Uterus (tissue), 4 donors: ENCODE measurements at places on chromosomes 11 and 22. TPM values are rescaled to one million over a fixed set of nuclear protein-coding genes. Genes with fewer than 3 reads are reported as not detected.

- H3K27me3 ChIP-seq, result no peaks in the 10 kb centered on the region
- no peak overlapping the region for H3K4me3 ChIP-seq
- DNase-seq, result no peak
- no peaks in the 10 kb centered on the region for H3K36me3 ChIP-seq
- peaks cover 8% of the 10 kb centered on the region for H3K4me1 ChIP-seq
These were observed 34.1 kb downstream of the YPEL1 start for GRCh38 chr22:21701384-21701971.

- no peaks in the 10 kb centered on the region for H3K4me1 ChIP-seq
- no peaks in the 10 kb centered on the region for H3K36me3 ChIP-seq
- no peaks in the 10 kb centered on the region for H3K27me3 ChIP-seq
- H3K4me3 ChIP-seq, result no peak overlapping the region
- DNase-seq, result no peak
These were observed 53.3 kb upstream of the ADA2 start for GRCh38 chr22:17272511-17272991.

DNA sequence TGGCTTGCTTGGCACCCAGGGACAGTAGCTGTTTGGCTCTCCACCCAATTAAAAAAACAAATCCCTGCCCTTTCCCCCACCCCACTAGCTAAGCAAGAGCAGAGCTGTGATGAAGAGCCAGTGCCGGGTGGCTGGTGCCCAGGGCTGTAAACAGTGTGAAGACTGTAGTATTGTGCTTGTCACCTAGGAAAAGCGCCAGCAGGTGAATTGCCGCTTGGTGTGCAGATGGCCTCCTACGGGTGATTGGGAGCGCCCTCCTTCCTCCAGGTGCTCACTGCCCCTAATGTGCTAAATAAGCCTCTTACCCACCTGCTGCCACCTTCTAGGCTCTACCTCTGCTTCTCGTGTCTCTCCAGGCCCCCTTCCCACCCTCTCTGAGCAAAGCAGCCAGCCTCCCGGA is 18.4 kb upstream of the RAPSN start:
- H3K36me3 ChIP-seq, result no peaks in the 10 kb centered on the region
- no peaks in the 10 kb centered on the region for H3K4me1 ChIP-seq
- no peaks in the 10 kb centered on the region for H3K27me3 ChIP-seq

DNA sequence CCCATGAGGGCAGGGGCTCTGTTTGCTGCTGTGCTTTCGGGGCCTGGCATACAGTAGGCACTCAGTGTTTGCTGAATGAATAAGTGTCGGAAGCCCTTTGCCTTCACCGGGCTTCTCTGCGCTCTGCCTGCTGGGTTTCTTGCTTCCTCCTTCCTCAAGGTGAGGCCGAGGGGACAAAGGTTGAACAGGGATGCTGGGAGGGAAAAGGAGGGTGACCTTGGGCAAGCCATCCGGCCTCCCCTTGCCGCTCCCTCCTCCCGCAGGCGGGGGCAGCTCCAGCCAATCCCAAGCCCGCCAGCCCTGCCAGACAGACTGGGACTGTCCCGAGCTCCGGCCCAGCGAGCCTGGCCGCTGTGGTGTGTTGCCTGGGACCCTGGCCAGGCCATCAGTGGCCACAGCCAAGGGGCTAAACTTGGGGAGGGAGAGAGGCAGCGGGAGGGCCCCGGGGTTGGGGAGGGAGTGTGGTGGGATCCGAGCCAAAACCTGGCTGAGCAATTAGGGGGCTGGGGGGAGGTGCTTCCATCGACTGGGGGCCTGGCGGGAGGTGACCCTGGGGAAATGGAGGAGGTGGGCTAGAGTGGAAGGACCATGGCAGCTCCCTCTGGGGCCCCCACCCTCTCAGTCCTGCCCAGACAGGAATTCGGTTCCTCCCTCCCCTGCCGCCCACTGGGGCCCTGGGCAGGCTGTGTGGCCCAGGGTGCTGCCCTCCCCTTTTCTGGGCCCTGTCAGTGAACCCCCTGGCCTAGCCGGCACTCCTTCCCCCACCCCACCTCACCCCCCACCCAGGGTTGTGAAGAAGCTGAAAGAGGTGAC is 3.4 kb upstream of the RCOR2 start:
- H3K27me3 ChIP-seq, result no peaks in the 10 kb centered on the region
- H3K36me3 ChIP-seq, result no peaks in the 10 kb centered on the region
- no peak for DNase-seq
- peak overlapping the region; percentile 85 for H3K27ac ChIP-seq
- H3K4me1 ChIP-seq, result no peaks in the 10 kb centered on the region

KRTAP5-8 gene
- total RNA-seq, result not detected

OR8D4 gene
- total RNA-seq, result not detected

MEI1 gene
- 1.9 TPM for total RNA-seq

MRGPRX3 gene
- total RNA-seq, result not detected

DNA sequence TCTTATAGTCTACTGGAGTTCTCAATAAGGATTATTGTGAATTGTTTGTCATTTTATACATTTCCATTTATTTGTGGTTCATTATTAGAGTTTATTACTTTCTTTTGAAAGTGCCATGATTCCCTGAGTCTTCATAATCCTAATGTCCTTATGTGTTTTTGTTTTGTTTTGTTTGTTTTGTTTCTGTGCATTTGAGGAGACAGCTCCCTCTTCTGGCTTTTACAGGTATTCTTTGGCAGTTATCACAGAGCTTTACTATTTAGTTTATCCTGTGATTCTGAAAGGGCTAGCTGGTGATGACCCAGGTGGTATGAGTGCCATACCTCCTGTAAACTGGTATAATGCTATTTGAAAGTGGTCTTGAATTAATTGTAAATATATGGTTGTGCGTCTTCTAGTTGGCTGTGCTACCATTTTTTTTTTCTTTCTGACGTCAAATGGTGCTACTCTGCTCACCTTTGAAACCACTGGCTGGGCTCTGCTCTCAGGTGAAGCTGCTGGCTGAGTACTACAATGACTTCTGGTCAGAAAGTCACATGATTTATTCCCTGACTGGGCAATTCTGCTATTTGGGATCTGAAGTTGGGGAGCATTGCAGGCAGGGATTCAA is 751.2 kb downstream of the JRKL start:
- no peaks in the 10 kb centered on the region for H3K27me3 ChIP-seq
- H3K4me1 ChIP-seq, result no peaks in the 10 kb centered on the region
- H3K36me3 ChIP-seq, result no peaks in the 10 kb centered on the region
- H3K27ac ChIP-seq, result no peak overlapping the region

DNA sequence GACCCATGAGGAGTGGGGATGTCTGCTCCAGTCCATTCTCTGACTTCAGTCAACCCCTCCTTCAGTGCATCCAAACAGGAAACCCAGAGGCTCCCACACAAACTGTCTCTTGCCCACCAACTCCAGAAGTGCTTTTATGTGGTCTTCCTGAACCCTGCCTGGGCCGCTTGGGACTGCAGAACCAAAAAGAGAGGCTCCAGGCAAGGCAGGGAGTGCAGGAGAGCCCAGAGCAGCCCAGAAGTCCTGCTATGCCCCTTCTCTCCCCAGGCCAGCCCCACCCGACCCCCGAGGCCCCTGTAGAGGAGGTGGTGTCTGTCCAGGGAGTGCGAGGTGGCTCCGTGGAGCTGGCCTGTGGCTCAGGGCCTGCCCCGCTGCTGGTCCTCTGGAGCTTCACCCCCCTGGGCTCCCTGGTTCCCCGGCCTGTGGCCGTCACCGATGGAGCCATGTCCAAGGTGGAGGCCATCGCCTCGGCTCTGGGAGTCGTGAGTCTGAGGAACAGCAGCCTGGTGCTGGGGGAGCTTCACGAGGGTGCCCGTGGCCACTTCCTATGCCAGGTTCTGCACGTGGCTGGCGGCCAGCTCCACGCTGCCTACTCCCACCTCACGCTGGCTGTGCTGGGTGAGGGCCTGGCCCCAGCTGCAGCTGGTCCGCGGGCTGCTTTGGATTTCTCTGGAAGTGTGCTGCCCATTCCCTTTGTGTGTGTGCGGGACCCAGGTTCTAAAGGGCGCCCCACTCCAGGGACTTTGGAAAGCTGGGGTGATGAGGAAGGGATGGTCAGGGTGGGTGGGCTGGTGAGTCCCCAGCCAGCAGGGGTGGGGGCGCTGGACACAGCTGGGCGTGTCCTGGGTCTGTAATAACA is 1.8 kb downstream of the VSIG10L2 start:
- no peak overlapping the region for H3K4me3 ChIP-seq
- H3K4me1 ChIP-seq, result peaks cover 17% of the 10 kb centered on the region
- no peaks in the 10 kb centered on the region for H3K36me3 ChIP-seq
- no peak overlapping the region for H3K27ac ChIP-seq
- no peaks in the 10 kb centered on the region for H3K27me3 ChIP-seq

GRCh38 chr11:126436209-126436755 is 80.8 kb downstream of the ST3GAL4 start:
- no peak overlapping the region for H3K27ac ChIP-seq
- DNase-seq, result no peak
- no peaks in the 10 kb centered on the region for H3K36me3 ChIP-seq
- no peaks in the 10 kb centered on the region for H3K4me1 ChIP-seq
- H3K27me3 ChIP-seq, result no peaks in the 10 kb centered on the region

- H3K27ac ChIP-seq, result no peak overlapping the region
- DNase-seq, result no peak
- no peaks in the 10 kb centered on the region for H3K36me3 ChIP-seq
- H3K4me1 ChIP-seq, result no peaks in the 10 kb centered on the region
- no peak overlapping the region for H3K4me3 ChIP-seq
These were observed 62.6 kb downstream of the KCNJ1 start for GRCh38 chr11:128804481-128804880.

DDIAS gene
- 2.2 TPM for total RNA-seq

DNA sequence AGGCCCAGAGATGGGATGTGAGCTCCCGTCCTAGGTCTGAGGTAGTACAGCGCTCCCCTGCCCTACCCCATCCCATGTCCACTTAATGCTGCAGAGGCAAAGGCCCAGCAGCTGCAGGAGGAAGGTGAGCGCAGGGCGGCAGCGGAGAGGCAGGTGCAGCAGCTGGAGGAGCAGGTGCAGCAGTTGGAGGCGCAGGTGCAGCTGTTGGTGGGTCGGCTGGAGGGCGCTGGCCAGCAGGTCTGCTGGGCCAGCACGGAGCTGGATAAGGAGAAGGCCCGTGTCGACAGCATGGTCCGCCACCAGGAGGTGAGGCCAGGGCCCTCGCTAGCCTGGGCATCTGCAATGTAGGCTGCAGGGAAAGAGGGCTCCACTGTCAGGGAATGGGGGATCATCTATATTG is 15.2 kb downstream of the CCDC157 start:
- H3K36me3 ChIP-seq, result no peaks in the 10 kb centered on the region
- no peaks in the 10 kb centered on the region for H3K4me1 ChIP-seq
- DNase-seq, result no peak
- no peaks in the 10 kb centered on the region for H3K27me3 ChIP-seq
- no peak overlapping the region for H3K4me3 ChIP-seq

- peaks cover 7% of the 10 kb centered on the region for H3K4me1 ChIP-seq
- H3K27ac ChIP-seq, result no peak overlapping the region
- no peaks in the 10 kb centered on the region for H3K27me3 ChIP-seq
- no peak for DNase-seq
- H3K4me3 ChIP-seq, result no peak overlapping the region
These were observed 22.8 kb upstream of the SYT7 start for GRCh38 chr11:61603667-61604066.

- no peaks in the 10 kb centered on the region for H3K4me1 ChIP-seq
- no peak overlapping the region for H3K4me3 ChIP-seq
- no peak for DNase-seq
- H3K36me3 ChIP-seq, result no peaks in the 10 kb centered on the region
- H3K27ac ChIP-seq, result no peak overlapping the region
These were observed 17.5 kb downstream of the CDC45 start for GRCh38 chr22:19497245-19497644.

GRCh38 chr11:58222721-58223120 is 6.0 kb downstream of the OR10Q1 start:
- H3K36me3 ChIP-seq, result no peaks in the 10 kb centered on the region
- DNase-seq, result no peak
- no peak overlapping the region for H3K4me3 ChIP-seq
- H3K4me1 ChIP-seq, result no peaks in the 10 kb centered on the region
- H3K27ac ChIP-seq, result no peak overlapping the region

DNA sequence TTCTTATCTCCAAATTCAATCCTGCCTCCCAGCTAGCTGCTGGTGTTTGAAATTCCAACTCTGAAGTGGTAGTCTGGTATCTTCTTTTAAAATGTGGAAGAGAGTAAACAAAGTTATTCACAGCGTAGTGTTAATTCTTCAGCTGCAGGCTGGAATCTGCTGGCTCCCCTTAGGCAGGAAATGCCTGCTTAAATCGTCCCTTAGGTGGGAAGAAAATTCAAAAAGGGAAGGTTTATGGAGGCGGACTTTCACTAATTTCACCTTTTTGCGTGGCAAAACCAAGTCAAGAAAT is 439.0 kb upstream of the CCDC90B start:
- no peak for DNase-seq
- no peaks in the 10 kb centered on the region for H3K36me3 ChIP-seq

DNA sequence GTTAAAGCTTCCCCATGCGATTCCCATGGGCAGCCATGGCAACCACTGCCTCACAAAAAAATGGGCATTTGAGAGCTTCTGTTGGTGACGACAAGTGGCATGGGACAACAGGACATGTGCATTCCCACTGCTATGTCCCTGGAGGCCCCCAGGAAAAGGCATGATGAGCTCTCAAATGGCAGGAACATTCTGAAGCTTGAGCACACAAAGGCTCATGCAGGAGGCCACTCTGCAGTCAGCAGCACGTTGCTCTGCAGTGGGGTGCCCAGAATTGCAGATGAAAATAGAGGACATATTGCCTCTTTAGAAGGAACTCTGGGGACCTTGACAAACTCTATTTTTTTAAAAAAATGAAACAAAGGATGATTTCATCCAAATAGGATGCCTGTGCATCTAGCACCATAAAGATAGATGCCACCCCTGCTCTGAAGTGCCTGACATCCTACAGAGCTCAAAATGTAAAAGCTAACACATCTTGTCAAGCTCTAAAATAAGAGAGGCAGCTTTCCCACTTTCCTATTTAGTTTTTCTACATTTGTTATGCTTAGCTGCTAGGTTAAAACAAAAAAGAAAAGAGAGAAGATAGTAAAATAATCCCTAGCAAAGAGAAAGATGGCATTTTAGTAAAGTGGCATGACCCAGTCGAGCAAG is 277.6 kb upstream of the ZC3H12C start:
- H3K27ac ChIP-seq, result no peak overlapping the region
- no peaks in the 10 kb centered on the region for H3K4me1 ChIP-seq
- DNase-seq, result no peak
- H3K4me3 ChIP-seq, result no peak overlapping the region
- H3K27me3 ChIP-seq, result no peaks in the 10 kb centered on the region
